ENCODE measurements at places on chromosomes 5 and 9.

GRCh38 chr5:142296914-142297417 lies 27.9 kb downstream of the SPRY4 start:
- DNase-seq = no peak

DNA sequence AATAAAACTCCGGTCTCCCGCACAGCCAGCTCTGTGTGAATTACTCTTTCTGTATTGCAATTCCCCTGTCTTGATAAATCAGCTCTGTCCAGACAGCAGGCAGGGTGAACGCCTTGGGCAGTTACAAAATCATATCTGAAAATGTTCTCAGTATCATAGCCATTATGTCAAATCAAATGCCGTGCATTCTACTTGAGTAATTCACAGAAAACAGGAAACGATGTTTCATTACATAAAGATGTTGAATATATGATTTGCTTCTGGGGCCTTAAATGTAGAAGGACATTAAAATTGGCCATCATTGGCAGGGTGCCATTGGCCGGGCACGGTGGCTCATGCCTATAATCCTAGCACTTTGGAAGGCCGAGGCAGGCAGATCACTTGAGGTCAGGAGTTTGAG lies 8.5 kb downstream of the POLR3G start:
- DNase-seq = no peak

- DNase-seq = no peak
Observed at GRCh38 chr5:39740404-39740803, 315.6 kb upstream of the DAB2 start.

DNA sequence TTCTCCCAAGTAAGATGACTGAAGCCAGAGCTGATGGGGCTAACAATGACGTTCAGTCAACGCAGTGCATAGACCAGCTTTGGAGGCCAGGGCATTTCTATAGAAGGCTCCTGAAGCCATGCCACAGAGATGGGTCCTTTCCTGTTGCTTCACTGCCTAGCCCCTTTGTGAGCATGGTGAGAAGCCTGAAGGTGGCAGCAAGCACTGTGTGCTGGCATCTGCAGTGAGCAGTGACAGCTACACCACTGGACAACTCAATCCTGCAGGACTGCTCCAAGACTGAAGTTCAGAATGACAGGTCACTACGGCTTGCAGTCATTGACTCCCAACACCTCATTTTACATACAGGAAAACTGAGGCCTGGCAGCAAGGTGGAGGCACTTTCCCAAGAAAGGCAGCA lies 229.0 kb downstream of the TSSK1B start:
- DNase-seq = no peak

- DNase-seq = no peak
Observed at GRCh38 chr9:136565086-136565714, 19.4 kb upstream of the NOTCH1 start.

DNA sequence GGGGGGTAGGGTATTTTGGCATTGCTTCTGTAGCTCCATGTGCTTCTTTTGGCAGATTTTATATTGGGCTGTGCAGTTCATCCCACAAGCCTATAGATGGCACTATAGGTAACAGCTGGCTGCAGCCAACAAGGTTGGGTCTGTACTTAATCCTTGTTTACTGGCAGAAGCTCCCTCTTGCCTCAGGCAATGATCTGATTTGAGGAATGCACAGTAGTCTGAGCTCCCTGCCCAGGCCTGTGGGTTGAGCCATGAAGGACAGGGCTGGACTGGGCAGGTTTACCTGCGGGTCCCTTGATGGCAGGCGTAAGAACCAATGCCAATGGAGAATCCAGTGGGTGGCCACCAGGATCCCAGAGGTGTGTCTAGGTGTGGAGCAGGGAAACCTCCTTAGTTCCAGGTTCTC lies 11.7 kb upstream of the OR1J2 start:
- no peak for DNase-seq

DNA sequence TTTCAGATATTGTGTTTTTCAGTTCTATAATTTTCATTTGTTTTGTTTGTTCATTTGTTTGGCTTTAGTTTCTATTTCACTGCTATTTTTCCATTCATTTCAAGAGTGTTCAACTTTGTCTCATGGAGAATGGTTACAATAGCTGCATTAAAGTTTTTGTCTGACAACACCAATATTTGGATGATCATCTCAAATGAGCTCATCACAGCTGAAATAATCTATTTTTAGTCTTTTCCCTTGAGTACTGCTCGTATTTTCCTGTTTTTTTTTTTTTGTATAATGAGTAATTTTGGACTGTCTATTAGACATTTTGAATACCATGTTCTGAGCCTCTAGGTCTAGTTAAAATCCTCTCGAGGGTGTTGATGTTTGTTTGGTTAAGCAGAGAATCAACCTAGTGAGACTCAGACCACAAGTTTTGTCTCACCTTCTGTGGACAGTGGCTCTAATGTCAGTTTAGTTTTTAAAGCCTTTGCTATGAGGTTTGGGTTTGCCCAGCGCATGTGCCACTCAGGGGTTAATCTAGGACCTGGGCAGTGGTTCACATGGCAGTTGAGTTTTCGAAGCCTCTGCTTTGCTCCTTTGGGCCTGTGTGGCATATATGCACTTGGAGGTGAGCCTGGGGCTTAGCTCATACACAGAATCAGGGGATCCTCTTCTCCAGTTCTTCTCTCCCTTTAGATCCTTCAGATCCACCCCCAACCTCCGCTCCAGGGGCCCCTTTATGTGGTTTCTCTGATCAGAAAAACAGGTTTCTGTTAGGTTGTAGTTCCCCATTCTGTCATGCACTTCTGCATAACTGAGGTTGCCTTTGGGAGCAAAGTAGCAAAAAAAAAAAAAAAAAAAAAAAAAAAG lies 79.8 kb downstream of the ARSB start:
- DNase-seq = no peak

- DNase-seq = no peak
Observed at GRCh38 chr5:150009671-150010387, 9.3 kb downstream of the HMGXB3 start.

GRCh38 chr5:151684690-151685361 lies 1.9 kb downstream of the SPARC start:
- DNase-seq = no peak

DNA sequence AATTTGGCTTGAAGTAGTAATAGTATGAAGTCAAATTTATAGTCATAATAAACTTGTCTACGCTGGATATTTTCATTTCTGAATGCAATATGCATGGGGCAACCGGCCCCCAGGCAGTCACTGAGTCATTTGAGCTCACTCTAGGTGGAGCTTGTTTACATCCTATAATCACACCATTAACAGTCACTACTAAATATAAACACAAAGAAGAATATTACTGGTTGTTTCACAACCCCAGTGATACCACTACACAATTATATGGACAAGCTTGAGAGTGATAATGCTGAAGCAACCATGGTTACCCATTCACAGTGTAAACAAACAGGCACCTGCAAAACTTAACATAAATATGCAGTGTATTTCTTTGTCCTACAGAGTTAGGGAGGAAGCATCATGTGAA lies 68.7 kb downstream of the MARCHF3 start:
- no peak for DNase-seq

DNA sequence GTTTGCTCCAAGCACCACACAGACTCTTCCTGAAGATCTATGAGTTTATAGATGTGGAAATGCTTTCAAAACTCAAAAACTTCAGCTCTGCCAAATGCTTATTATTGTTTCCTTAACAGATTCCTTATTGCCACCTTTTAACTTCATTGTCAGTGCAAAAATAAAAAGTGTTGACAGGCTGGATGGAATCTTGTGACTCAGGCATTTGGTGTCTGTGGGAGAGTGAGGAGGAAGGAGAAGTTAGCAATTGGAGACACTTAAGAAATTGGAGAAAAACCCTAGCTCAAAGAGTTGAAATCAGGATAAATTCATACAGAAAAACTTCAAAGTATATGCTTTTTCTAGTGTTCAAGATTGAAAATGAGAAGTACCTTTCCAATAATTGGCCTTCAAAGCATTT lies 140.6 kb upstream of the PUM3 start:
- no peak for DNase-seq

DNA sequence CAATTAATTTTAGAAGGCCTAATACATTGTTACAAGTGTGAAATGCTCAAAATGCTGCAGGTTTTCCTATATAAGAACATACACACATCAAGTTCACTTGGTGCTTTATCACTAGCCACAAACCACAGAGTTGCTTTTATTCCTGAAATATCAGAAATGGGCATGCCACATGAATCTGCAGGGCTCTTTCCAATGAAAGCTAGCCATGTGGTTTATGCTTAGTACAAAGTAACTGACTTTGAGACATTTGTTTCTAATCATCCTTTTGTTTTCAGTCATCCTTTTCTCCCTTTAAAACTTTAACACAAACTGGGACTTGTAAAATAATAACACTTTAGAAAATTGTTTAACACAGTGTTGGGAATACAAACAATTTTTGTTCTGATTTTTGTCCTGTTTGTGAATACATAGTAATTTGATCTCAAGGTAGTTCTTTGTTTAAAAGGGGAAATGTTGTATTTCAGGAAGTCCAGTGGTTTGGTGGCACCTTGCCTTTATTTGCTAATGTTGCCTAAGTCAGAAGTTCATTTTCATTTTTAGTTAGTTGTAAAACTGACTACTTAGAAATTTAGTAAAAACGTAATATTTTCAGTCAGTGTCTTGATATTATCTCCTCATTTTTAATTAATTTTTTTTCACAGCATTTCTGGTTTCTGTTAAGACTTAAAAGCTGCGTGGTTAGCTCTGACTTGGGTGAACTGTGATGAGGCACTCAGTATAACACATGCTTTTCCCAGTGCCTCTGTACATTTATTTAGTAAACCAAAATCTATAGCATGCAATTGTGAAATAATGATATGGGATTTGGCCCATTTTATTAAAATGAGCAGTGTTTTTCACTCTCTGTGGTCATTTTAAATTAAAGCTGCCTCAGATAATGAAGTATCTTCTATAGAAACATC lies 18.6 kb downstream of the PRDM6 start:
- no peak for DNase-seq

GRCh38 chr9:6171667-6172066 lies 43.9 kb upstream of the IL33 start:
- DNase-seq = no peak

DNA sequence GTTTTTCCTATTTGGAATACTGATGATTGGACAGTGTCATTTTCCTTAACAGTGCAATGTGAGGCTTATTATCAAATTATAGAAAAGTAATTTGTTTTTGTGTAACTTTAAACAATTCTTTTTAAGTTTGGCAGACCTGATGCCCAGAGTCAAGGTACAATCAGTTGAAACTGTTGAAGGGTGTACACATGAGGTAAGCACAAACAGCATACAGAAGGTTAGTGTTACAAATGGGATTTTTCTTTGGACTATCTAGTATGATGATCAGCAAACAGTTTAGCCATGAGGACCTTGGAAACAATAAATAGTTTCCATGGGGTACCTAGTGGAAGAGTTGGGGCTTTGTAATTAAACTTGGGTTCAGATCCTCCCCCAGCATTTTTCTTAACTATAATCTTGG lies 16.2 kb downstream of the MTREX start:
- DNase-seq = no peak

DNA sequence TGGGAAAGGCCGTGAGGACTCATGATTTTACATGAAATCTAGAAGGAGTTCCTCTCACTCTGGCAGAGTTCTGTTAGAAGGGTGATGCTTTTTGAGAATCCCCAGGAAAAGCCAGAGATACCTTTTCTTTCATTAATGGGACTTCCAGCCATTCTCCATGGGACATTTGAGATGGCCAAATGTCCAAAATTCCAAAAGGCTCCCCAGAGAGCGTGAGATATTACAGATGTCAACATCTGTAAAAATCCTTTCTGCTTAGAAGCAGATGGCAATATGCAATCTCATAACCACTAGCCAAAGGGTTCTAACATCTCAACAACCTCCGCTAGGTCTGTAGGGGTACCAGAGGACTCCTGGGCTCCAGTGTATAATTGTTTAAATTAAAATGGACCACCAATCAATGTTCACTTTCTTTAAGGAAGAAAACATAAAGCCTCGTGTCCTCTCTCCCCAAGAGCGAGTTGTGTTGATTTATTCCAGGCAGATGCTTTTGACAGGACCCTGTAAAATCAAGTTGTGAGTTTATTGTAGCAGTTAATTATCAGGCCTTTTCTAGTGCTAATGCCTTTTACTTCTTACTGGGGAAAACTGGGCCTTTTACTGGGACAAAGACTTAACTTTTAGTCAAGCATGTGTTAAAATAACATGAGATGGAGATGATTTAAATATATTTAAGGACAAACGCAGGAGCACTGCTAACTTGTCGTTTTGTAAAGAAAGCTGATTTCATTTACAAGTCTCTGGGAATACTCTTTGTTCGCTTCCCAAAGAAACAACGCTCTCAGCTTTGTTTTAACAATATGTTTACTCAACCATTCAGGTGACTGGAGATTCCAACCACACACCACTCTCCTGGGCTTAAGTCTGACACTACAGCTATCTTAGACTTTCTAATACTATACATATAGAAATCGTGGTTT lies 4.8 kb downstream of the GAS1 start:
- DNase-seq = no peak

GRCh38 chr9:126857261-126857960 lies 3.0 kb upstream of the ZBTB34 start:
- no peak for DNase-seq

DNA sequence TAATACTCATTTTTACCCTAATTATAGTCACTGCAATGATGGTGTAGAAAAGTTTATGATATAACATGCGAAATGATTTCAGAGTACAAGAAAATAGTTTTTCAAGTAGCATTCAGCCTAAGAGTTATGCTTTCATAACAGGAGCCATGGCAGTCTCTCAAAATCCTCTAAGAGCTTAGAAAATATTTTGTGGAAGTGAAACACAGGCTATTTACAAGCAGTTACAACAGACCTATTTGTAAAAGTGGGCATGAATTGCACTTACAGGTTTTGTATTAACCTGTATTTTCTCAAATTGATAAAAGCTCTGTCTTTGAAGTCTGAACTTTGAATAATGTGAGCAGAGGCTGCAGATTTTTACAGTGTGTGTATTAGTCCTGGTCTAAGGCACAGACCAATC lies 523.3 kb downstream of the LRRC70 start:
- no peak for DNase-seq

GRCh38 chr5:155001523-155001922 lies 12.0 kb upstream of the KIF4B start:
- no peak for DNase-seq

DNA sequence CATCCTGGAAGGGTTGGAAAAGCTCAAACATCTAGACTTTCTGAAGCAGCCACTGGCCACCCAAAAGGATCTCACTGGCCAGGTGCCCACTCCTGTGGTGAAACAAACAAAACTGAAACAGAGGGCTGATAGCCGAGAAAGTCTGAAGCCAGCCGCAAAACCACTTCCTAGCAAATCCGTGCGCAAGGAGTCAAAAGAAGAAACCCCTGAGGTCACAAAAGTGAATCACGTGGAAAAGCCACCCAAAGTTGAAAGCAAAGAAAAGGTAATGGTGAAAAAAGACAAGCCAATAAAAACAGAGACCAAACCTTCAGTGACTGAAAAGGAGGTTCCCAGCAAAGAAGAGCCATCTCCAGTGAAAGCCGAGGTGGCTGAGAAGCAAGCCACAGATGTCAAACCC lies 87.6 kb downstream of the MAP1B start:
- DNase-seq = no peak

- DNase-seq = no peak
Observed at GRCh38 chr9:116178481-116179211, 25.1 kb downstream of the PAPPA start.

GRCh38 chr5:9233035-9233434 lies 312.8 kb downstream of the SEMA5A start:
- DNase-seq = no peak

GRCh38 chr9:101485924-101486692 lies 47.5 kb upstream of the RNF20 start:
- DNase-seq = no peak

Data from stimulated activated CD8-positive, alpha-beta memory T cell treated with anti-CD3 and anti-CD28 coated beads, Interleukin-12 subunit alpha, Interleukin-12 subunit beta, amount 100 ng/mL, for 4 hours (primary cell).